Neuronal stem cell (in vitro differentiated cells): ENCODE measurements at places on chromosomes 3 and 15.

DNA sequence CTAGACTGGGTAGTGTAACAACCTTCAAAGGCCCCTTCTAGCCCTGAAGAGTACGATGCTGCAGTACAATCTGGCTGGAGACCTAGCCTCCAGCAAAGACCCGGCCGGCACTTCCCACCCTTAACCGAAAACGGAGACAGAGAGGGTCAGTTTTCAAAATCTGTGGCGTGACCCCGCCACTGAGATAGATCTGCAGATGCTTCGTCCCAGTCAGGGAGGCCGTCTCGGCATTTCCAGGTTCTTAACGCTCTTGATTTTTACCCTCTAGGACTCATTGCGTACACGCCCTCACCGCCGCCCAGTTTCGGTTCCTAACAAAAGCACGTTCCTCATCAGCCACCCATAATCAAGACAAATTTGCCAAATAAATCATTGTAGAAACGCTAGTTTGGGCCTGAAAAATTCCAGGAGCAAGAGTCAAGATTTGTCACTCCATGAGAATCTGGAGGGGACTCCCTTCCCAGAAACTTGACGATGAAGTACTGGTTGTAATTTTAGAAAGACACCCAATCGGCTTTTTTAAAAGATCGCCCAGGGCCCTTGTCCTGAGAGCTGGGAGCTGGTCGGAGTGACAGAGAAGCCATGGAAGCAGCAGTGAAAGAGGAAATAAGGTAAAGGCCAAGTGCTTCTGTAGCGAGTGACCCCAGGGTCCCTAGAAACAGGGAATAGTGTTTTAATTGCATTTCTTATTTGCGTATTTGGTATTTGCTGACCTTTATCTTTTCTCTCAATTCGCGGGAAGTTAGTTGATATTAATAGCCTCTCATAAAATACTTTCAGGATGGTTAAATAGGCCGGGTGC, 868 bp upstream of the TMEM87A start:
- no peak for DNase-seq

- no peak for DNase-seq
These were observed 293.0 kb downstream of the ADAMTS17 start for GRCh38 chr15:100048736-100049135.

DNA sequence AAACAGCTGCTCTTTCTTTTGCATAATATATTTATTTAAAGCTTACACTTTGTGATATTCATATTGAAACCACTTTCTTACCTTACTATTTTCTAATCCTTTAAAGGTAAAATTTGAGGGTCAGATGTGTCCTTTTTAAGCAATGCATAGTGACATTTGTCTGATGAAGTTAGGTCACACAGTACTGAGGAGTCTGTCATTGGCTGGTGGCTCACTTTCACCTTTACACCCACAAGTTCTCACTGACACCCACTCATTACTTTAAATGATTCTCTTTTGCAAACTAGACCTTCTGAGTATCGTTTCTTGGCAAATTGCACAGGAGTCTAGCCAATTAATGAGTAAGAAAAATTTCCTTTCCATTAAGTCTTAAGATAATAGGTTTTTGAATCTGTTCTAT, 758.3 kb upstream of the ARPP21 start:
- no peak for DNase-seq

DNA sequence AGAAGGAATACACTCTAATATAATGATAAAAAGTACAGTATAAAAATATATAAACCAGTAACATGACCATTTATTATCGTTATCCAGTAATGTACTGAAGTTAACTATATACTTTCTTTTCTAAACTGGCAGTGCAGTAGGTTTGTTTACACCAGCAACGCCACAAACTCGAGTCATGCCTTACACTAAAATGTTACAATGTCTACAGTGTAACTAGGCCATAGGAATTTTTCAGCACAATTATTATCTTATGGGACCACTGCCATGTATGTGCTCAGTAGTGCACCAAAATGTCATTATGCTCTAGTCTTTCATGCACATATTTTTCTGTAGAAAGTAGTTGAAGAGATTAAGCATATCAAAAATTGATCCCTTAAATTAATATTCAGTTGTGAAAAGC, 609.8 kb upstream of the BCHE start:
- no peak for DNase-seq

DNA sequence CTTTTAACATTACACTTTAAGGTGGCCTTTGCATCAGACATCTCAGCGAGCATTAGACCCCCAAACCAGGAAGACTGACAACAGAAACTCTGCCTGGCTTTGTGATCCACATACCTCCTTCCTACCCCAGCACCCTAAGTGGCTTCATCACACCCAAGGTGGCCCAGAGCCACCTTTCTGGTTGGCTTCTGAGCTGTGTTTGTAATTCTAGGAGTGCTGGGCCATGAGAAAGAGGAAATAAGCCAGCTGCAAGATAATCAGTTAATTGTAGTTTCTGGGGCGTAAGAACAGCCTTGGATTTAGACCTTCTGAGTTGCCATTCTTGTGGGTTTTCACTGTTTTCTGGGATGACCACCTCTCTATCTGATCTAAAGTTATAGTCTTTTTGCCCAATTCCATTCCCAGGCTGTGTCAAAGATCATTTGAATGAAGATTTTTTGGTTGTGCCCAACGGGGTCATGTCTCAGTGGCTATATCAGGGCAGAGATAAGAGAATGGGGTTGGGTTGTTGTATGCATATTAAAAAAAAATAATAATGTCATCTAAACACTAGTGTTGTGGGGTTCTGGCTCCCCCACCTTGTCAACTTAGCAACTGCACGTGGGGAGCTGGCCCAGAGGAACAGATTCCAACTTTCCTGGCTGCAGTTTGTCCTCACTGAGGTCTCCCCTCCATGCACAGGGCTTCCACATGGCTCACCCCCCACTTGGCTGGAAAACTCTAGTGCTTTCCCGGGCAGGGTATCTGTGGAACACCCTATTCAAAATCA, 234.8 kb upstream of the WNT5A start:
- DNase-seq: no peak

DNA sequence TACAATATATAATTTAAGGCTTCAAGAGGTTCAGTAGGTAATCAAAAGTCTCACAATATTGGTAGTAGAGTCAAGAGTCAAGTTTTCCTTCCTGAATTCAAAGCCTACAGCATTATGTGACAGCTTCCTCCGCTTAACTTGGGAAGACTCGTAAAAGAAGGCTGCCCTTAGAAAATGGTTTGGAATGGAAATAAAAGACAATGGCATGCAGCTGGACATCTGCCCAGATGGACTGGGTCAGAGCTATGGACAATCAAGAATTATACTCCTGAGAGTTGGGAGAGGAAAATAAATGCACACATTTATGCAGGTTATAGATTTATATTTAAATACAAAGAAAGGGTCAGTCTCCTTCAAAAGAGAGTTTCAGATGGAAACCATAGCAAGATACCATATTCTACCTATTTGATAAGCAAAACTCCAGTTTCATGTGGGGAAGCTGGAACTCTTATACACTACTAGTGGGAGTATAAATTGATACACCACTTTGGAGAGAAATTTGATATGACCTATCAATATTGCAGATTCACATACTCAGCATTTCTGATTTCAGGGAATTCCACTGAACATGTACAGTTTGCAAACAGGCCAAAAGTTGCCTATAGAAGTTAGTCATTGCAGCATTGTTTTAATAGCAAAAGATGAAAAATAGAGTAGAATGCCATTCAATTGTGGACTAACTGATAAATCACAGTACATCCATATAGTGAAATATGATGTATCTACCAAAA, 6.1 kb downstream of the CRYBG3 start:
- DNase-seq: no peak

DNA sequence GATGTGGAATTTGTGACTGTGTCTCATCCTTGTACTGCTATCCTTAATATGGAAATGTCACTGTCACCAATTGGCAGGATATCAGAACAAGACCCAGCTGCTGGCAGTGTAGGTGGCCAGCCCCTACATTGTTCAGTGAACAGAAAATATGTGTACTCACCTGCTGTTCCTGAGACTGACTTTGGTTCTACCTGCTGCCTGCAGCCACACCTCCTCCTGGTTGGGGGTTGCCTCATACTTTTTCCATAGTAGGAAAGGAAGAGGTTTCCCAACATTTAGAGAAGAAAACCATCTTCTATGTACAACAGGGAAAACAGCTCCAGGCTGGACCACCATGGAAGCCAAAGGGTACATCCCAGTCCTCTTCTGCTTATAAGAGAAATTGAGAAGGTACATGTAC, 35.9 kb downstream of the SLC12A1 start:
- DNase-seq: no peak

GRCh38 chr3:97917813-97918536, 54.3 kb downstream of the RIOX2 start:
- DNase-seq: no peak

DNA sequence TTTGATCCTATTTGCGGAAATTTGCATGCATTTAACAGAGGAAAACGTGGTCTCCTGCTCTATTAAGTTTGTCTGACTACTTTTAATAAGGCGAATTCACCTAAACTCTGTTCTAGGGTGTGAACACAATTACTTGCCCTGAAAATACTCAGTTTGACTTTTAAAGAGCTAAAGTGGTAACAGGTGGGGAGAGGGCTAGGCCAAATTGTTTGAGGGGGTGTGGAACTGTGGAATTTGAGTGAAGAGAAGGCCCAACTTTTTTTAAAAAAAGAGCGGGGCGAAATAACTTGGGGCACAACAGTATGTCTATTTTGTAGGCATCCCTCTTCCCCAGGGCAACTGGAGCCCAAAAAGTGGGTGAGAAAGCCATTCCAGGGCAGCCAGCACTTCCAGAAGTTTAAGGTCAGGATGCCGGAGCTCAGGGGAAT, 580 bp upstream of the FXR1 start:
- no peak for DNase-seq

DNA sequence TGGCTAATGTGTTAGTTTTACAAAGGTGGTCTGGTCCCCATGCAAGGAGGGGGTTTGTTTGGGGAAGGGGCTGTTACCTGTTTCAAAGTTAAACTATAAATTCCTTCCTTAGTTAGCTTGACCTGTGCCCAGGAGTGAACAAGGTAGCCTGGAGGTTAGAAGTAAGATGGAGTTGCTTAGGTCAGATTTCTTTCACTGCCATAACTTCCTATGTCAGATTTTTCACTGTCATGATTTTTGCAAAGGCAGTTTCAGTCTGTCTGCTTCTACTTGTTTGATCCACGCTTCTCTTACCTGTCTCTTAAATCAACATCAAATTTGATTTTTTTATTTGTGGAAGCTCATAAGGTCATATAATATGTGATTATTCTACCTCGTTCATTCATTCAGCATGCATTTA, 28.6 kb downstream of the STARD9 start:
- DNase-seq: no peak

DNA sequence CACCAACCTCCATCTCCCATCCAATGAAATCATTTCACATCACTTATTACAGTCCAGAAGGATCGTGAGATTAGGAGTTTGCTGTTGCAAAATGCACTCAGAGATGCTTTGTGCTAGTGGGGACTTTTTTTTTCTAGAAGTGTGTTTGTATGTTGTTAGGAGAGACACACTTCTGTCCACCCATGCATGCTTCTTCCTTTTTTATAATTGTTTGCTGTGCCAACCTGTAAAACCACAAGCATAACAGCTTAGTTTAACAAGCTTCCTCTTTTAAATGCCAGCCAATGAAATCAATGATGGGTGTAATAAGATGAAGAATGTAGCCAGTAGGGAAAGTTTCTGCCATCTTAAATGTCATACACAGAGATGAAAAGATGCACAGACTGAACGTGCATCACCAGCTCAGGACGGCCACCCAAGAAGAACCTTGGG, 305.6 kb upstream of the STT3B start:
- DNase-seq: no peak

- no peak for DNase-seq
These were observed 4.0 kb upstream of the CAPN3 start for GRCh38 chr15:42355291-42355690.

- no peak for DNase-seq
These were observed 11.6 kb upstream of the NR2C2 start for GRCh38 chr3:14935592-14936345.

- no peak for DNase-seq
These were observed 323.4 kb downstream of the LRTM1 start for GRCh38 chr3:54604495-54604894.

DNA sequence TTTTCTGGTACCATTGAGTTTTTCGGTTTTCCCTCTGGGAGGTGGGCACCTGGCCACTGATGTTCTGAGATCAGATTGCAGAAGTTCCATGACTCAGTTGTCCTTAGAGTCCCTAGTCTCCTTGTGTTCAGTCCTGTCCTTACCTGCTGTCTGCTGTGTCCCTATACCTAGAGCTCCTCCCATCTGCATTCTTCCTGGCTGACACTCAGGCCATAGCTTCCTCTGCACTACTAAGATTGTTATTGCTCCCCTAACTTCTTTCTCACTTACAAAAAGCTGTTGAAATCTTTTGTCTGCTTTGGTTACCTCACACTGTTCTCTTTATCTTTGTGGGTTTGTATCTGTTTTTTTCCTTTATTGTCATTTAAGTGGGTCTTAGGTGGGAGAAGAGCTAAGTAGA, 13.2 kb downstream of the USP3 start:
- no peak for DNase-seq

DNA sequence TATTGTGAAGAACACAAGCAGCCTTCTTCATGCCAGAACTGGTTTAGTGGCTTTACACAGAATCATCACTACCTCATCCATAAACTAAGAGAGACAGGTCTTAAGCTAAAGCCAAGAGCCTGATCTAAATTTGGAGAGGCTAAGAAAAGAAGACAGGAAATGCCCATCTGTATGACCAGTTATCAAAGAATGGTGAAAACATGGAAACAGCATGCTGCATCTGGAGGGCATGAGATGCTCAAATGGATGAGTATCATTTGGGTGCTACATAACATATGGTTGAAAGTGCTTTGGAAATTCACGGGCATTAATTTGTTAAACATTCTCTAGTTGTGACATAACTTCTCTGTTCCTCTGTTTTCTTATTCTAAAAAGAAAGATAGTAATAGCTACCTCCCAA, 112.5 kb downstream of the CPNE4 start:
- no peak for DNase-seq

GRCh38 chr3:194586836-194587235, 46.4 kb downstream of the TMEM44 start:
- DNase-seq: no peak

DNA sequence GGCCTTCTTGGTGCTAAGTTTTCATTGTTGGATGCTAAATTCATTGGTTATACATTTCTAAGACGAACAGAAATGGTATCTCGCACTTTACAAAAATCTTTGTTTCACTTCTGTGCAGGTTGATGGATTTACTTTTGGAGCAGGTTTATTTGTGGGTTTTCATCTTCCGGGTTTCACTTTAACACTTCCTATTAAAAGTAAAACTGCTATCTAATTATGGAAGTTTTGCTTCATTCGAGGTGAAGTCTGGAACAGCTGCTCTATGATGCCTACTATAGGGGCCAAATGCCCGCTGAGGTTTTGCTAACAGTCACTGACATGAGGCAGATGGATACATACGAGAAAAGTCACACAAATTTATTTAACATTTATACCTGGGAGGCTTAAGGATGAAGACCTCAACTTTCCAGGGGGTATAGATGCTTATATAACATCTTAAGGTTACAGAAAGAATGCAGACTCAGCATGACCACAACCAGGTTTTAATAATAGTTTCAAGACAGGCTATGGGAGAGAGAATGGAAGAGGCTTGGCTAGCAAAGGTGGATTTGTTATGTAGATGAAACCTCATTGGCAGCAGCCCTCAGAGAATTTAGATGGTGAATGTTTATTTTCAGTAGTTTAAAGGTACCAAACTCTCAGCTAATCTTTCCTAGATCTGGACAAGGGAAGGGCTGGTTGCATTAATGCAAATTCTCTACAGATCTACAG, 54.2 kb downstream of the OSTN start:
- DNase-seq: no peak
